Nephron progenitor cell (in vitro differentiated cells): ENCODE measurements at places on chromosomes 6 and 20.

GRCh38 chr6:167848783-167849182 is 22.1 kb downstream of the AFDN start:
- no peak for DNase-seq

DNA sequence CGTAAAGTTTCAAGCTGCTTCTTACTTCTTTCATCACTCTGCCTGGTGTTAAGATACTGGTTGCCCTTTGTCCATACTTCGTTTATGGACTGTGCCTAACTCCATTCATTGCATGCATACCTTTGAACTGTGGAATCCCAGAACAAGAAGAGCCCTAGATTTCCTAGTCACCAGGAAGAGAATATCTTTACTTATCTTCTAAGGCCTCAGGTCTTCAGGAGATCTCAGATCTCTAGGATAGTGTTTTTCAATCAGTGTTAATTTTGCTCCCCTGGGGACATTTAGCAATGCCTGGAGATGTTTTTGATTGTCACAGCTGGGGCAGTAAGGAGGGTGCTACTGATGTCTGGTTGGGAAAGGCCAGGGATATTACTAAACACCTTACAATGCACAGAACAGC is 35.5 kb upstream of the GJA1 start:
- DNase-seq, result no peak

GRCh38 chr20:24382743-24383142 is 86.7 kb upstream of the SYNDIG1 start:
- DNase-seq, result no peak

- DNase-seq, result peak; percentile 72
Observed at GRCh38 chr6:42911171-42912021, 4.5 kb upstream of the PTCRA start.

GRCh38 chr6:26198722-26199056 is 111.5 kb downstream of the HFE start:
- DNase-seq, result no peak

DNA sequence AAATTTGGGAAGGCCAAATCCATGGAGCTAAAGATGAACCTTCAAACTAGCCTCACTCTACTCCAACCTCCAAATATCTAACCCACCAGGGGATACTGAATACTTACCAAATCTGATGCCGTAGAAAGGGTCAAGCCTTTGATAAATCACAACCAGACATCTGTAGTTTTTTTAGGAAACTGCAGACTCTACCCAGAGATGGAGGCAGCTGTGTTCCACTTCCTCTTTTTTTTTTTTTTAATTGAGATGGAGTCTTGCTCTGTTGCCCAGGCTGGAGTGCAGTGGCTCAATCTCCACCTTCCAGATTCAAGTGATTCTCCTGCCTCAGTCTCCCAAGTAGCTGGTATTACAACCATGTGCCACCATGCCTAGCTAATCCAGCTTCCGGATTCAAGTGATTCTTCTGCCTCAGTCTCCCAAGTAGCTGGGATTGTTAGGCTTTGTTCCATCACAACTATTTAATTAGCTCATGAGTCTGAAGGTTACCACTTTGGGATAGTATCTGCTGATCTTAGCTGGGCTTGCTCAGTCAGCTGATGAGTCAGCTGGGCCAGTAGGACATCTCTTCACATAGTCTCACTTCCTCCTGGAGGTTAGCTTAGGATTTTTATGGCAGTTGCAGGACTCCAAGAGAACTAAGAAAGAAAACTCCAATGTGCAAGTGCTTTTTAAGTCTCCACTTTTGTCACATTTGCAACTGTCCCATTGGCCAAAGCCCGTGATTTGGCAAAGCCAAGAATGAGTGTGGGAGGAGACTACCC is 13.3 kb downstream of the FRK start:
- no peak for DNase-seq

DNA sequence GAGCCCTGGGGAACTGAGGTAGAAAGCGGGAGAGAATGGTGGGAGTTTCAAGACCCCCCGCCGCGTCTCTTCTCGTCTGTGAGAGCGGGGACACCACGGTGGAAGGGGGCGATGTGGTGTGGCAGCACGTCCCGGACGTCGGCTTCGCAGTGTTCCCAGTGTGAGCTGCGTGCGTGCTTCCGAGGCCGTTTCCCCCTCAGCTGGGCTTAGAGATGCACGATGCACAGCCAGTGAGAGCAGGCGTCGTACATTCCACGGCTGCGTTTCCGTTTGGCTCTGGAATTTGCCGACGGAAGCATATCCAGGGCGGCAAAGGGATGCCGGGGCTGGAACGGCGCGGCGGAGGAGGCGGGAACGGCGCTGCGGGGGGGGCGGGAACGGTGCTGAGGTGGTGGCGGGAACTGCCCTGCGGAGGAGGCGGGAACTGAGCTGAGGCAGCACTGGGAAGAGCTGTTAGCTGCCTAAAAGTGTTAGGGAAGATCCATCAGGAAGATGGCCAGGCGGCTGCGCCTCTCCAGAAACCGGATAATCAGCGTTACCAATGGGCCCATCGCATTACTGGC is 37.7 kb downstream of the KIF25 start:
- peak; percentile 73 for DNase-seq

- DNase-seq, result no peak
Observed at GRCh38 chr6:104656235-104656634, 203.5 kb downstream of the HACE1 start.

GRCh38 chr6:8279041-8279805 is 156.1 kb downstream of the SLC35B3 start:
- no peak for DNase-seq

GRCh38 chr6:64074981-64075380 is 439.4 kb downstream of the PHF3 start:
- DNase-seq, result no peak

- DNase-seq, result no peak
Observed at GRCh38 chr6:37516076-37516919, 16.6 kb upstream of the CCDC167 start.

DNA sequence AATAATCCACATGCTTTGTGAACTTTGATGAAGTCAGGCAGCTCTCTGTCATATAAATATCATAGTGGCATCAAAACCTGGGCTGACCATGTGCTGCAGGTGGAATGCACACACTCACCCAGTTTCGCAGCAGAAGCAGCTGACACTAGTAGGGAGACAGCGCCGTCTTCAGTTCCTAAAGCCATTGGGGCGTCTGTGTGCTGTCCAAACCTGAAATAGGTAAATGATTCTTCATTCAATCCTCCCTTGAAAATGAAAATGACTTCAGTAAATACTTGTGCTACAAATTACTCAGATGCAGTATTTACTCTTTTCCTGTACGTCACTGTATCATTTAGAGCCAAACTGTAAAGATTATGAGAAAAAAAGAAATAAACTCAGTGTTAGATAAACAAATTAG is 127.5 kb downstream of the EYA4 start:
- no peak for DNase-seq

DNA sequence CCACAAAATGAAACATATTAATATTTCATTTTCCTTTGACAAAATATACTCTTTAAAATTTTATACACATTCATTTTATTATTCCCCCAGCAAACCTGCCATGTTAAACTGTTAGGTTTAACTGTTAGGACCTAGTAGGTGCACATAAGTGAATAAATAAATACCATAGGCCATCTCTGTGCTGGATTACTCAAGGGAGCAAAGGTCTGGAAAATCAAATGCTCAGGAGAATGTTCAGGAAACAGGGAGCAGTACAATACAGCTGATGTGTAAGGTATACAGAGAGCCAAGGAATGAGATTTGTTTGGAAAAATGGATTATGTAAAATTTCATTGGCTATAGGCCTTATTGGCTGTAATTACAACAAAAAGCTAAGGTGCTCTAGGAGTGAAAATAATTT is 339.3 kb downstream of the BCKDHB start:
- no peak for DNase-seq

- no peak for DNase-seq
Observed at GRCh38 chr20:24153101-24154040, 164.8 kb upstream of the GGTLC1 start.

DNA sequence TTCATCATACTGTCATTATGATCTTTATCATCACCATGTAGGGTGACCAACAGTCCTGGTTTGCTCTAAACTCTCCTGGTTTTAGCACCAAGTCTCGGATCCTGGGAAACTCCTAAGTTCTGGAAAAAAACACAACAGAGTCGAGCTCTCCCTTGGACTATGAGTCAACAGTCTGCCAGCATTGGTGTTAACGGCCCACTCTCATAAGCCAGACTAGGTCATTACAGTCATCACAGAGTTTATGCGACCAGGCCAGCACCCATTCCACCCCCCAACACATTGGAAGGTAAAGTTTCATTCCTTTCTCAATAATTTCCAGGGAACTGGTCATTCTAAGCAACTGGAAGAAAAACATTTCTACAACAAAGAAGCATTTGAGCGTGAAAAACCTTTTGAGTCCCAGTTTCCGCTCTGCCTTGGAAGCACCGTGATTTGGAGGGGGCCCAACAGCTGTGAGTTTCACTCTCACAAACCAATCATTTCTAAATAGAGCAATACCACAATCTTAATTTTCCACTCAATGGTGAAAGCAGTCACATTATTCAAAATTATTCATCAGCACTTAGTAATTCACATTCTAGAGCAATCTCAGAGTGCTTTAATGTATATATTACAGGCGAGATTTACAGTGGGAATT is 445.0 kb downstream of the CDH26 start:
- no peak for DNase-seq

GRCh38 chr6:85865420-85866369 is 223.0 kb upstream of the SYNCRIP start:
- DNase-seq, result no peak

DNA sequence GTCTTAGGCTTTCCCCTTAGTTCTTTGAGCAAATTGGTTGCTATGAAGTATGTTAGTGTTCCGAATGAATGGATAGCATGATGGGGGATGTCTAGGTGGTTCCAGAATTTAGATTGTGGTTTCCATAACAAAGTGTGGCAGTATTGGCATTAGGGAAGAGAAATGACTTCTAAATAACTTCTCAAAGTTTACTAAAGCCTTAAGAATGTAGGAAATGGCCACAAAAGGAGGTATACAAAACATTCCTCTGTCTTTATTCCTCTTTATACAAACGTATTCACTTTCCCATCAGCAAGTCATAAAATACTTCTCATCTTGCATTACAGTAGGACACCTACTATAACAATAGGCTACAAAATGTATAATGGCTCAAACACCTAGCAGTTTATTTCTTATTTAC is 279.6 kb downstream of the ESR1 start:
- DNase-seq, result no peak

GRCh38 chr6:158226655-158227512 is 58.7 kb downstream of the GTF2H5 start:
- DNase-seq, result no peak

DNA sequence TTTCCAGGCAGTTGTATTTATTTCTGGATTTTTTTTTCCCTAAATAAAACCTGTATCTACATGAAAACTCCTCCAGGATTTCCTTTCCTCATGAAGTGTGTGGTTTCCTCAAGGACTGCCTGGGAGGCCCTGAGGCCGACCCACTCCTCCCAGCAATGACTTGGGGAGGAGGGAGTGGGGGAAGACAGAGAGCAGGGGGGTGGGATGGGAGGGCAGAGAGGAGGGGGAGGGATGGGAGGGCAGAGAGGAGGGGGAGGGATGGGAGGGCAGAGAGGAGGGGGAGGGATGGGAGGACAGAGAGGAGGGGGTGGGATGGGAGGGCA is 161.8 kb upstream of the AGPAT4 start:
- no peak for DNase-seq

DNA sequence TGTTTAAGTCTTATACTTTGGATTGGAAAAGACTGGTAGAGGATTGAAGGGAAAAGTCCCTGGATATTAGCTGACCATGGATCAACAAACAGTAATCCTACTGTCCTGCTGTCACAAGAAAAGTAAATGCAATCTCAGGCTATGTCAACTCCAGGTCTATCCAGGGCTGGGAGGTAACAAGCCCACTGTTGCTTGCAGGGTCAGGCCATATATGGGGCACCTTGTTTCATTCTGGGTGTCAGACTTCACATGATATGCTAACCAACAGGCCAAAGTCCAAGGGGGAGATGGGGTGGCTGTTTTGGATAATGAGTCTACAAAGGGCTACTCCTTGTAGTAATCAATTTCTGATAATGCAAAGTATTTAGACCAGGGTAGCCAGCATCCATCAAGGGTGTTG is 30.7 kb downstream of the KCNK5 start:
- no peak for DNase-seq

DNA sequence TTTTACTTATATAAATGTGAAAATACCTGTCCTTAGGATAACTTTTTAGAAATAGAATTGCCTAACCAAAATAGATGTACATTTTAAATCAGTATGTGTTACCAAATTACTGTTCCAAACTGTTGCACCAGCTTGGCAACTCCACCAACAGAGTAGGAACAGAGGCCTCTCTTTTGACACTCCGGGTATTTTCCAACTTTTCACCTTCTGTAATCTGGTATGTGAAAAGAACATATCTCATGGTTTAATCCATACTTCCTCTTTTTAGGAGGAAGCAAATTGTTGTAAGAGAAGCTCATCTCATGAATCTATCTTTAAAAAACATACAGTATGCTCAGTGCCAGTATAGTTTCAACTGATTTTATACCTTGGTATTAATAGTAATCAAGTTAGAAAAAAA is 24.9 kb downstream of the RNF144B start:
- no peak for DNase-seq

DNA sequence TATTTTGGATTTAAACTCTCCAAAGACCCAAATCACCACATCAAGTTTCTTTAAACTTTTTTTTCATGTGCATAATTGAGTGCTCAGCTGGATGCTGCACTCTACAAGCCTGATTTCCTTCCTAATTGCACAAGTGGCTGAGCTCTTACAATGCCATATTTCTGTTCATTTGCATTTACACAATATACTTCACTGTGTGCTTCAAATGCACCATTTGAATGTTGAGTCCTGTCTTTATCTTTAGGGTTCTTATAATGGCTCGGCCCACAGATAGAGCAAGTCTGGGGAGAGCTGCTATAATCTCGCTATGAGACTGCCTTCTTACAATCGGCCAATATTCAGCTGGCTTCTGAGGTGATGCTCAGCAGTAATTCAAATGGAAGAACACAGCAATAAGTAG is 200.6 kb upstream of the MAP3K7 start:
- no peak for DNase-seq

GRCh38 chr6:156839129-156839528 is 62.0 kb downstream of the ARID1B start:
- DNase-seq, result no peak

DNA sequence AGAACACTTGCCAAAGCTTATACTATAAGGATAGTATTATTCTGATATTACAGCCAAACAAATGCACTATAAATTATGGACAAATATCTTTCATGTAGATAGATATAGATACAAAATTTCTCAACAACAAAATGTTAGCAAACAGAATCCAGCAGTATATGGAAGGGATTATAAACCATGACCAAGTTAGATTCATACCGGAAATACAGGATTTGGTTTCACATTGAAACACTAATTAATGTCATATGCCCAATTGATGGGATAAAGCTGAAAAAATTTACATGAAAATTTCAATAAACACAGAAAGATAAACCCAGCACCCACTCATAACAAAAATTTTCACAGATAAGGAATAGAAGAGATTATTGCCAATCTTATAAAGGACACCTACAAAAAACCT is 770.3 kb upstream of the SLC35B3 start:
- no peak for DNase-seq
